GM12878 (cell line): ENCODE measurements at places on chromosomes 2 and 18. TPM values are rescaled to one million over a fixed set of nuclear protein-coding genes. Genes with fewer than 3 reads are reported as not detected.

The INPP5D gene
- polyA plus RNA-seq: 93.4 and 104 TPM in 2 replicates

The CD207 gene
- polyA plus RNA-seq: not detected in 2 replicates

The ARMC9 gene
- polyA plus RNA-seq: 21.4 and 25.0 TPM in 2 replicates

The CDH7 gene
- not detected in 2 replicates for polyA plus RNA-seq

The CD226 gene
- polyA plus RNA-seq: 22.7 and 26.8 TPM in 2 replicates

The GRHL1 gene
- polyA plus RNA-seq: 0.50 and 0.54 TPM in 2 replicates

The GCC2 gene
- 31.4 and 39.4 TPM in 2 replicates for polyA plus RNA-seq

The RPRM gene
- 0.11 TPM in 1 of 2 replicates, not detected in the other for polyA plus RNA-seq

The ACTG2 gene
- not detected in 2 replicates for polyA plus RNA-seq

The KIAA2012 gene
- polyA plus RNA-seq: 0.03 TPM in 1 of 2 replicates, not detected in the other

The FAM237A gene
- not detected in 2 replicates for polyA plus RNA-seq

The UGT1A3 gene
- not detected in 2 replicates for polyA plus RNA-seq

The EFR3B gene
- polyA plus RNA-seq: 1.3 and 2.0 TPM in 2 replicates

The PLGLB1 gene
- 0.41 and 1.5 TPM in 2 replicates for polyA plus RNA-seq

The SETBP1 gene
- 3.5 and 4.3 TPM in 2 replicates for polyA plus RNA-seq

The IL36B gene
- not detected in 2 replicates for polyA plus RNA-seq

The TRIM43 gene
- polyA plus RNA-seq: not detected in 2 replicates

The RND3 gene
- polyA plus RNA-seq: 0.38 and 1.0 TPM in 2 replicates

The ST3GAL5 gene
- 5.2 and 6.5 TPM in 2 replicates for polyA plus RNA-seq

The CYRIA gene
- 9.6 and 11.4 TPM in 2 replicates for polyA plus RNA-seq

The ATP5MC3 gene
- 1,158 and 1,181 TPM in 2 replicates for polyA plus RNA-seq

The CCDC148 gene
- 0.07 and 0.18 TPM in 2 replicates for polyA plus RNA-seq

The SPDYA gene
- 0.92 and 1.1 TPM in 2 replicates for polyA plus RNA-seq

The AMER3 gene
- not detected in 2 replicates for polyA plus RNA-seq

The CPLX4 gene
- not detected in 2 replicates for polyA plus RNA-seq
